ENCODE measurements at places on chromosomes 1 and 21.

DNA sequence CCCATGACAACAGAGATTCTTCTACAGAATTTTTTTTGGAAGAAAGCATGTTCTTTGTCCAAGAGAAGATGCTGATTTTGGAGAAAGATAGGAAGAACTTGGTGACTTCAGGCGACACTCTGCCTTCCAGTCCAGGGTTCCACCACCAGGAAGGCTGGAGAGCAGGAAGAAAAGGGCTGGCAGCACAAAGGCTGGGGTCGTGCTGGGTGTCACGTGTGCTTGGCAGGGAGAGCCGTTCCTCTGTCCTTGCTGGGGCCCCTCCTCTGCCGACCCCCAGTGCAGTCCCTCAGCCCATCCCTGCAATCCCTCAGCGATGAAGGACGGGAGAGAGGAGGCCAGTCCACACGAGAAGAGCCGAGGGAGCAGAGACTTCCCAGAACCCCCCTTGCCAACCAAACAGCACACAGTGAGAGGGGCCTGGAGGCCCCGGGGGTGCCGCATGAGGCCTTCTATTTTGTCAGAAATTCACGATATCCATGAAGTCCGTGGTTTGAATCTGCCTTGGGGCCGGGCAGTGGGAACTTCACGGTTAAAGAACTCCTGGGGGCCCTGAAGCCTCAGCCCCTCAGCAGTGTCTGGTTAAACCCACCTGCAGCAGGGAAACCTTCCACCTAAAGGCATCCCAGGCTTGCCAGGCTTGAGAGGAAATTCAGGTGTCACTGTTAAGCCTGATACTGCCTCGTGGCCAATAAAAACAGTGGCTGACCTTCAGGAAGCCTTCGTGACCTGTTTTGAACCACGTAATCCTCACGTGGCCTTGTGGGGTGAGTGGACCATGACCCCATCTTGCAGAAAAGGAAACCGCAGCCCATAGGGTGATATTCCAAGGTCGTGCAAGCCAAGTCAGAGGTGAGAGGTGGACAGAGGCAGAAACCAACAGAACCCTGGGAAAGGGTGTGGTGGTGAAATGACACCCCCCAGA, 3.4 kb downstream of the KRTAP10-12 start:
- DNase-seq, result no peak

- no peak for DNase-seq
Observed at GRCh38 chr1:166944186-166944967, 31.0 kb downstream of the ILDR2 start.

DNA sequence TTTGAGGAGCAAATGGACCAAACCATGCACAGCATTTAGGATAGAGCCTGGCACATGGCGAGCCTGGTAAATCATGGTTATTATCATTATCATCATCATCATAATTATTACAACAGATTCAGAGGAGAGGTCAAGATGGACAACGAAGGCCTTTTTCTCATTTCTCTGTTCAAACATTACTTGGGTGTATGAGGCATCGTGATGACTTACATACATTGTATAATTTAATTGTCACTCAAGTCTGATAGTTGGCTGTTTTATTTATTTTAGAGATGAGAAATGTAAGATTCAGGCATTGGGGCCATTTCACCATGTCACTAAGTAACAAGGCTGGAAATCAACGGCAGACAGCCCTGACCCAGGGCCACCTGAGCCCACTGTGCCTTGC, 68.1 kb downstream of the SLC35F3 start:
- no peak for DNase-seq

DNA sequence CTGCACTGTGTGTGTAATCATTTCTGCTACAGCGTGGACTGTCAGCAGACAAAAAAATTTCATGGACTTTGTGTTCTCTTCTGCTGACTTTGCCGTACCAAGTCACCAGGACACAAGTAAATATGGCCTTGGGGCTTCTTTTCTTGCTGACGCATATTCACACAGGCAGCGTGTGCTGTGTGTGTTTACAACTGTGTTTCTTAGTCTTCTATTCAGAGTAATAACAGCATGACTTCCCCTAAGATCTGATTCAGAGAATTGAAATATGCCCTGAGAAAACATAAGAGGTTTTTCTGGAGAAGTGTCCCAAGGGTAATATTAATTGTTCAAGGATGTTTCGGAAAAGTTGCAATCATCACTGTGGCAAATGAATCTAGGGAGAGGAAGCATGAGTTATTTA, 47.1 kb upstream of the DYNLT5 start:
- no peak for DNase-seq

- no peak for DNase-seq
Observed at GRCh38 chr1:47229031-47229885, 2.8 kb downstream of the TAL1 start.

DNA sequence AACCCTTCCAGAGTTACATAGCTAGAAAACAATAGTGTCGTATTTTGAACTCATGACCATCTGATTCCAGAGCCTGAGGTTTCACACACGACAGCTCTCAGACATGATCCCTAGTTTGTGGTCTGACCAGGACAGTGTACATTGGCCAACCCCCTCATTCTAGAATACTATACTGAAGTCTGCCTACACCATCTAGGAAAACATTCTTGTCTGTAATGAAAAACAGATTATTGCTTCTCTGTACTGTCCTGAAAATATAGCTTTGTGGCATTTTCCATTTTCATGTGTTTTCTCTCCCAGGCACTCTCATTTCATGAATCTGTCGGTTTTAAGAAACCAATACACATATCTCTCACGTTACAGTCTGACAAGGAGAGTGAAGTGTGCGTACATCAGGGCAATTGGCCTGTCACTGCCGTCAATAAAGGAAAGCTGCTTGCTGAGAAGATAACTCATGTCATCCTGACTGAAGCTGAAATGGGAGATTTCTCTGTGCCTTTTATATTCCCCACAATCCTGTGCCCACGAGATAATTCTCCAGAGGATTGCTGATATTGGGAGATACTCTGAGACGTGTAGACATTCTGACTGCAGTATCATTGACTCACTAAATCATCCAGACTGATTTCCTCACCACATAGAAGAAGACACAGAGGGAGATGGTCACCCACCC, 585.6 kb downstream of the PLPP3 start:
- no peak for DNase-seq

GRCh38 chr1:212595787-212596714, 12.5 kb upstream of the ATF3 start:
- no peak for DNase-seq

GRCh38 chr1:13664451-13664850, 35.5 kb upstream of the PRDM2 start:
- no peak for DNase-seq

- no peak for DNase-seq
Observed at GRCh38 chr1:208917723-208918122, 665.8 kb upstream of the CAMK1G start.

- no peak for DNase-seq
Observed at GRCh38 chr1:1441002-1441888, 5.8 kb downstream of the VWA1 start.
